ENCODE measurements at places on chromosomes 11 and 22.

DNA sequence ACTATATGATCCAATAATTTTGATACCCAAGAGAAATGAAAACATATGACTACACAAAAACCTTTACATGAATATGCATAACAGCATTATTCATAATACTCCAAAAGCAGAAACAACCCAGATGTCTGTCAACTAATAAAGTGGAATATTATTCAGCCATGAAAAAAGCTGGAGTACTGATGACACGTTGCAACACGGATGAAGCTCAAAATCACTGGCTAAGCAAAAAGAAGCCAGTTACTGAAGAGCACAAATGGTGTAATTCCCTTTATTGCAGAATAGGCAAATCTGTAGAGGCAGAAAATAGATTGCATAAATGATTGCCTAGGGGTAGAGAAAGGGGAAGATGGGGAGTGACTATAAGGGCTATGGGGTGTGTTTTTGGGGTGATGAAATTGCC, 117.6 kb upstream of the FGF3 start:
- no peak for DNase-seq

GRCh38 chr11:19079643-19080440, 19.3 kb upstream of the MRGPRX2 start:
- no peak for DNase-seq

GRCh38 chr11:976431-977160, 50.9 kb downstream of the AP2A2 start:
- DNase-seq: no peak

- no peak for DNase-seq
Measured at GRCh38 chr11:95308512-95309035, 77.6 kb upstream of the SESN3 start.

DNA sequence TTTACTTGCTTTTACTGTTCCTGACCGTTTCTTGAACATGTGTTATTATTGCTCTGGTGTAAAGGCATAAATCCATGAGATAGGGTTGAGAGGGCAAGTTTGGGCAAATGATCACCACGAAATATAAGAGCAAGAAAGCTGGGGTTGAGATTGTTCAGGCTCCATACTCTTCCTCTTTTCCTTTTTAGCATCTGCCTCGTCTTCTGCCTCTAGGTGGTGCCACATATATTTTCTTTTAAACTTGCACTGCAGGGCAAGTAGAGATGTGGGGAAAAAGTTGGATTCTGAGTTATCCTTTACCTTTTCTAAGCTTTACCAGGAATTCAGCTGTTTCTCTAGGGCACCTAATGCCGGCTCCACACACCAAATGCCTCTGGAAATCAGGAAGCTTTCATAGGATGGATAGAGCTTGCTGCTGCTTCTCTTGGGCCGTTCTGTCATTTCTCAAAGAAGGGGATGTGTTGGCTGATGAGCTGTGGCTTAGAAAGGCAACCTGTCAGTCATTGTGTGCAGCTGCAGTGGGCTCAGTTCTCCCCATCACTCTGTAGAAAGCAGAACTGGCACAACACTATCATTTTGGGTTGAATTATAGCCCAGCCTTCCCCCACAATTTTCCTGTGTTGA, 98.2 kb downstream of the LDLRAD3 start:
- no peak for DNase-seq

- DNase-seq: no peak
Measured at GRCh38 chr11:117883063-117883462, 6.6 kb upstream of the FXYD6 start.

- DNase-seq: no peak
Measured at GRCh38 chr11:117535201-117535849, 207.7 kb downstream of the CEP164 start.

- no peak for DNase-seq
Measured at GRCh38 chr11:114678125-114679036, at the start of gene NXPE2. Gene NXPE2, plus strand, starts transcription at chr11:114678527. Its CDS starts 49 bp downstream, at chr11:114678576.

GRCh38 chr11:86632499-86633269, 39.7 kb downstream of the ME3 start:
- DNase-seq: no peak

GRCh38 chr22:49004484-49005399, 822.9 kb downstream of the BRD1 start:
- DNase-seq: no peak

DNA sequence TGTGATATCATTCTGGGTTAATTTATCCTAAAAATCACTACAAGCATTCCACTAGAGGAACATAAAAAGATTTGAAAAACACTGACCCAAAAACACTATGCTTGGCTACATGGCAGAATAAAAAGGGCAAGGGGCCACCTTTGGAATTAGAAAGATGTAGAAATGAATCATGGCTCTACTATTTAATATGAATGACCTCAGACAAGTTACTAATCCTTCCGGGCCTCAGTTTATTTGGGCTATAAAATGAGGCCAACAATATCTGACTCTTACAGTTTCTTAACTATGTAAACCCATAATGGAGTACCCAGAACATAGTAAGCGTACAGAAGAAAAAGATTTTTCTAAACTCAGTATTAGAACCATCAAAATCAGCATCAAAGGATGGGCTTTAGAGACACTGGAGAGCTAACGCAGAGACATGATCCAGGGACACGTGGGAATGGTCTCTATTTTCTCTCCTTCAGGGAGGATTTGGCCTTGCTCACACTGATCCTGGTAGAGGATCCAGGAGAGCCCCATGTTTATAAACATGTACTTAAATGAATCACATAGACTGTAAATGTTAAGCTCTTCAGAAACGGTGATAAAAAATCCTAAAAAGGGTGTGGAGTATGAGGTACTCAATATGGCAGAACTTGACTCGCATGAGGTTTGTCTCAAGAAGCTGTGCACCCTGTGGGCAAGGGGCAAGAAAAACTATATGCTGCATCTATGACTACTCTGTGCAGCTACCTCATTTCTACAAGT, 288.4 kb upstream of the PITPNB start:
- no peak for DNase-seq

- DNase-seq: no peak
Measured at GRCh38 chr22:20449819-20450550, 12.4 kb upstream of the SCARF2 start.

DNA sequence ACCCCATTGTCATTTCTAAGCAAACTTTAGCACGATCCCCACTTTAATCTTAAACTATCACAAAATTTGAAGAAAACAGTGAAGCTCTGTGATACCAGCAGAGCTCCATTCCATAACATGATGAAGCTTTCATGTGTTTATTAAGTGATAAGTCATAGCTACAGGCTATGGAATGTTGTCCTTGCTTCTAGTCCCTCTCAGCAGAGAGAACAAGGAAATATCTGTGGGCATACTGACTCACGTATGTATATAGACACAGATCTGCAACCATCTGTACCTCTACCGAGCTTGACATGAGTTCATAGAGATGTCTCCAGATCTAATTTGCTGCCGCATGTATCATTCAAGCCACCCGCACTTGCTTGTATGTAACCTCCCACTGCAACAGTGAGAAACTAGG, 588.9 kb downstream of the ETS1 start:
- no peak for DNase-seq

DNA sequence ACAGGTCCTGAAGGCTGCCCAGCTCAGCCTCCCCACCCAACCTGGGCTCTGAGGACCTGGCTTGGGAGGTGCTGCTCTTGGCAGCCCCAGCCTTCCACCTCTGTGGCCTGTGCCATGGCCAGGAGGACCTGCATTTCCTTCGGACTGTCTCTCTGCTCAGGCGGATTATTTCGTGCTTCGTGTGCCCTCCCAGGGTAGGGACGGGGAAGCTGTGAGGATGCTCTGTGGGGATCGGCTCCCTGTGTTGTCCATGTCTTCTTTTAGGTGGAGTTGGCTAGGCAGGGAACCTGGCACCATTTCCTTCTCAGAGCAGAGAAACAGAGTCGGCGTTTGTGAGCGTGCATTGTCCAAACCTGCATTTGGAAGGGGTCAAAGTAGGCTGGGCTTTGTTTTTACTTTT, 34.1 kb downstream of the BCR start:
- no peak for DNase-seq

DNA sequence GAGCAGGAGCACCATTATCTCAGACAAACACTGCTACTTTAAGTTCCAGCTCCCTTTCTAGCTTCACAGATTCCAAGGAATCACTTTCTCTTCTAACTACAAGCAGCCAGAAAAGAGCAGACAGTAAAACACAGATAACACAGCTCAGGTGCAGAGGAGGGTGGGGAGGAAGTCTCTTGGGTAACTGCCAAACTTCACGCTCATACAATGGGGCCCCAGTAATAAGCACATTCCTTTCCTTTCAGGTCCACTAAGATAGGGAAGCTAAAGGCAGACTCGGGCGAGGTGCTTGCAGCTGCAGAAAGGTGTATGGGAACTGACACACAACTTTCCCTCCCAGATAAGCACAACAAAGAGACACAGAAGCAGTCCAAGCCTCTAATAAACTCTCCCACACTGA, 69.2 kb upstream of the OR9G4 start:
- no peak for DNase-seq

GRCh38 chr22:32380991-32381390, 23.3 kb downstream of the RFPL3 start:
- DNase-seq: no peak
